Stimulated activated CD4-positive, alpha-beta T cell treated with anti-CD3 and anti-CD28 coated beads, Interleukin-2, amount 100 ng/mL, for 24 hours (primary cell): ENCODE measurements at places on chromosomes 5 and 9.

- no peak for DNase-seq
Observed at GRCh38 chr9:81384911-81385310, 304.4 kb downstream of the TLE1 start.

DNA sequence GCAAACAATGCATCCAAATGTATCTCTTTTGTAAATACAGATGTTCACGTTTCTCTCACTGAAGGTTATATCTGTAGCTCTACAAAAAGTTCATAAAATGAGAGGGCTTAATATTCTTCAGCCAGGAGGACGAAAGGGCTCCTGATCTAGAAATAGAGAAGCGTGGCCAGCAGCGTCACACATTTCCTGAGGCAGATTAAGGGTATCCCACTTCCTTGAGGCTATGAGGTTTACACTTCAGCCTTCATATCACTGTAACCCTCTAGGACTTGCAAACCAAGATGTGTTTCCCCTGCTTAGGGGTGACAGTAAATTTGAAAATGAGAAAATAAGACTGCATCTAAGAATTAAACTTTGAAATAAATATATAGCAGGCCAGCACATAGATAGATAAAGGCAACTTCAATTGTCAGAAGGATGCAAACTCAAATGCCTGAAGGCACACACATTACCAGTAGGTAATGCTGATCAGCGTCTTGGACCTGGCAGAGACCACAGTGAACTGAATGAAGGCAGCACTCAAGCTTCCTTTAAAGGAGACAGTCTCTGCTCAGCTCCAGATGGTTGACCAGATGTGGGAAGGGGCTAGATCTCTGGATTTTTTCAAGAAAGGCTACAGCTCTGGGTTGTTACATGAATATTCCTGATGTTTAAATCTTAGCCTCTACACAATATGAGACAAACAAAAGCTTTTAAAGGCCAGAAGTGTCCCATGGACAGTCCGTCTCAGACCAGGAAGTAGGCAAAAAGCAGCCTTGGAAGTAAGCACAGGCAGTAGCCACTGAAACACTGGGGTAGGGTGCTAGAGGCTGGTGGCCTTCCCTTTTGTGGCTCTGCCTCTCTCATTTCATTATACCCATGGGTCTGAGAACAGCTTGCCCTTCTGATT lies 197.7 kb downstream of the MCTP1 start:
- DNase-seq = no peak

- no peak for DNase-seq
Observed at GRCh38 chr5:166862581-166862980, 1428.9 kb upstream of the WWC1 start.

DNA sequence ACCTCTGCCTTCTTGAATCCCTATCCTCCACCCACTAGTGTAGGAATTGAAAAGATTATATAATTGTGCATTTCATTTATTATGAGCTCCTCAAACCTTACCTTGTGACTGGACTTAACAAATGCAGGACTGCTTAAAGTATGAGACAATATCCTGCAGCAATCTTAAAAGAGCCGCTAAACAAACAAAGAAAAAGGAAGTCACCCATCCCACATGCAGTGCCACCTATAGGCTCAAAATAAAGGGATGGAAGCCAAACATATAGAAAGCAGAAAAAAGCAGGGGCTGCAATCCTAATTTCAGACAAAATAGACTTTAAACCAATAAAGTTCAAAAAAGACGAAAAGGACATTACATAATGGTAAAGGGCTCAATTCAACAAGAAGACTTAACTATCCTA lies 8.7 kb downstream of the PCAT7 start:
- DNase-seq = no peak

DNA sequence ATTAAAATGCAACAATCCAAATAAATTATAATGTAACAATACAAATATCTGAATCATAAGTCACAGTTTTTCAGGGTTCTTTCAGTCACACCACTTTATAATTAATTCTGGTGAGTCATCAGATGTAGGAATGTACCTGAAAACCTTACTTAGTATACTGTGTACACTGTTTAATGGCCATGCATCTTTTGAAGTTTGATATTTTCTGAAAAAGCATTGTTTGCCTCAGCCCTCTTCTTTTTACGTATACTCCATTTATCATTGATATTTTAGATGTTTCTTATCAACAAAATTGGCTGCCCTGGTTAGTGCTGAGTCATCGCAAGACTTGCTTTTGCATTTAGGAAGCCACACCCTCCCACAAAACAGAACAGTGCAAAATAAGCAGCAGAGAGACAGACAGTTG lies 218.6 kb downstream of the PJA2 start:
- no peak for DNase-seq

GRCh38 chr5:112583166-112583565 lies 154.5 kb upstream of the APC start:
- DNase-seq = no peak

GRCh38 chr9:17330097-17330496 lies 195.3 kb downstream of the CNTLN start:
- no peak for DNase-seq

DNA sequence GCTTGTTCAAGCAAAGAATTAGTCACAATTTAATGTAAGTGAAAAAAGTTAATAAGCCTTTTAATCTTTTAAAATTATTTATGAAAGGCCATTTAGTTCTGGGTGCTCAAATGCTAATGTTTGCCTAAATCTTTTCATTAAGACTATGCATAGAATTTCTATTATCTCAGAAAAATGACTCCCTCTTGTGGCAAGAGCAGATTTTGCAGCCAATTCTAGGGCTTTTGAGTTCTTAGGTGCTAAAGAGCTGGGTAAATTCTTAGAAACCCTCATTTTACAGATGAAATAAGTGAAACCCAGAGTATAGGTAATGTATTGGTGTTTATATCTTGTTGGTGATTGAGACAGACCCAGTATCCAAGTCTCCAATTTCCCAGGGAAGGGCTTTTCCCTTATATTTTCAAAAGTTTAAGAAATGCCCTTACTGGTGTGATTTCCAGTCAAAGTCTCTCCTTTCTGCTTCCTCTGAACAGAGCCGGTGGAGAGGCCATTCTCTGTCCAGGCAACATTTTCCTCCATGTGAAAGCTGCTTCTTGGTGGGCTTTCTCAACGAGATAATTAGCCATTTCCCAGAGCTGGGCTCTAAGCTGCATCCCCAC lies 24.1 kb upstream of the PCSK5 start:
- DNase-seq = peak; percentile 51

GRCh38 chr5:36530215-36530614 lies 76.2 kb upstream of the SLC1A3 start:
- DNase-seq = no peak

DNA sequence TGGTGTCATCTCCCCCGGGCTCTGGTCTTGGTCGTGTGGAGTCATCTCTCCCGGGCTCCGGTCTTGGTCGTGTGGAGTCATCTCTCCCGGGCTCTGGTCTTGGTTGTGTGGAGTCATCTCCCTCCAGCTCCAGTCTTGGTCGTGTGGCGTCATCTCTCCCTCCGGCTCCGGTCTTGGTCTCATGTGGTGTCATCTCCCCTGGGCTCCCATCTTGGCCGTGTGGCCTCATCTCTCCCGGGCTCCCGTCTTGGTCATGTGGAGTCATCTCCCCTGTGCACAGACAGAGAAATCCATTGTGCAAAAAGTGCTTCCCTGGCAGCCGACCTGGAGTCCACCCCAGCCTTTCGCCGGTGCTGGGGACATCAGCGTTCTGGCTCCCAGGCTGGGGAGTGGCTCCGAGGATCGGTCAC lies 91.1 kb upstream of the CACNA1B start:
- no peak for DNase-seq

DNA sequence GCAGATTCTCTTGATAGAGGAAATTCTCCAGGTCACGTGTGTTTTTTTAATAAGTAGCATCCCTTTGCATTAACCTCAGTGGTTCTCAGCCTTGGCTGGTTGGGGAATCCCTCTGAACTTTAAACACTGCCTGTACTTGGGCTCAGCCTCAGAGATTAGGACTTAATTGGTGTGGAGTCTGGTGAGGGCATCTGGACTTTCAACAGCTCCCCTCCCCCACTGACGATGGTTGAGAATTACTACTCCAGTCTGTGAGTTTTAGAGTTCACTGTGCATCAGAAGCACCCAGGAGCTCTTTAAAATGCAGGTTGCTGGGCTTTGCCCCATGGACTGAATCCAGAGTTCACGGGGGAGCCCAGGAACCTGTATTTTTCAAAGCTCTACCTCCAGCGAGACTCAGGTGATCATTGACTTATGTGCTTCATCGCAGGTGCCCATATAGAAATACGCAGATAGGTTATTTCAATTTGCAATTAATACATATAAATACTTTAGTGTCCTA lies 71.4 kb downstream of the DAPK1 start:
- DNase-seq = no peak

DNA sequence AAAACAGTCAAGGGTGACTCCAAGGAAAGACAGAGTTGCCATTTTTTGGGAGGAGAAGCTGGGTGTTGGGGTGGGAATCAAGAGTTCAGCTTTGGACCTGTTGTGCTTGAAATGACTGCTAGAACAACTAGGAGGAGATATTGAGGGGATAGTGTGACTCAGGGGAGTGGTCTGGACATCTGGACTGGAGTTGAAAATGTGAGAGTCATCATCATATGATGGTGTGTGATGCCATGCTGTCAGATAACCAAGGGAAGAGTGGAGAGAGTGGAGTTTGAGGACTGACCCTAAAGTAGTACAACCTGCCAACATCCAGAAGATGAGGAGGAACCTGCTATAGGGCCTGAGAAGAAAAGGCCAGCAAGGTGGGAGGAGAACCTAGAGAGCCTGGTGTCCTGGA lies 199.7 kb downstream of the ARHGEF28 start:
- DNase-seq = no peak

DNA sequence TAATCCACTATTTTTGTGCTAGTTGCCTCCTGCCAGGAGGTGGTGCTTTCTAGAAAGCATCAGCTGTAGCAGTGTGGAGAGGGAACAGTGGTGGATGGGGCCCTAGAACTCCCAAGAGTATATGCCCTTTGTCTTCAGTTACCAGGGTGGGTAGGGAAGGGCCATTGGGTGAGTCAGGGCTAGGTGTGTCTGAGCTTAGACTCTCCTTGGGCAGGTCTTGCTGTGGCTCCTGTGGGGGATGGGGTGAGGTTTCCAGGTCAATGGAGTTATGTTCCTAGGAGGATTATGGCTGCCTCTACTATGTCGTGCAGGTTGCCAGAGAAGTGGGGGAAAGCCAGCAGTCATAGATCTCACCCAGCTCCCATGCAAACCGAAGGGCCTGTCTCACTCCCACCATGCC lies 11.3 kb upstream of the ADAMTS12 start:
- DNase-seq = no peak

GRCh38 chr5:175664723-175665122 lies 6.9 kb downstream of the HRH2 start:
- no peak for DNase-seq

DNA sequence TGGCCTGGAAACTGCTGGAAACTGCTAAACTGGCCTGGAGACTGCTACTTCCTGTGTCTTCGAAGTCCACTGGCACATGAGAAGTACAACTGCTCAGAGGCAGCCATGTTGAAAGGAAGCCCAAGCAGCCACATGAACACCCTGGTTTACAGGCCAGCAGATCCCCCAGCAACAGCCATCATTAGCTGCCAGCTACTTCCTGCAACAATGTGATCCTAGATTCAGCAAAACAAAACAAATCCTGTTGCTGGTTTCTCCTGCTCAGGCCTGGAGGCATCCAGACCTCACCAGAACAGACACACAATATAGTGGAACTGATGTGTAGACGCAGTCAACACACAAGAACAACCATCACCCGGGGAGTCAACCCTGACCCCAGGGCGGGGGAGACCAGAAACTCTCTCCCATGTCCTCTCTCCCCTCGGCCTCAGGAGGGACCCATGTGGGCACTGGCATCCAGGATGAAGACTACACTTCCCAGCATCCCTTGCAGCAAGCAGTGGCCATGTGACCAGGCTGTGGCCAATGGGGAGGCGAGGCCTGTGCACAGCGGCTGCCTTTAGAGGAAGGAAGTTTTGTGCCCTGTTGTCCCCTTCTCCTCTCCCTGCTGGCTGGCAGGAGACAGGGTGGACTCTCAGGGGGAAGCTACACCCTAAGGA lies 9.2 kb upstream of the LCN15 start:
- no peak for DNase-seq

- no peak for DNase-seq
Observed at GRCh38 chr9:95879591-95879990, 4.1 kb downstream of the ERCC6L2 start.

DNA sequence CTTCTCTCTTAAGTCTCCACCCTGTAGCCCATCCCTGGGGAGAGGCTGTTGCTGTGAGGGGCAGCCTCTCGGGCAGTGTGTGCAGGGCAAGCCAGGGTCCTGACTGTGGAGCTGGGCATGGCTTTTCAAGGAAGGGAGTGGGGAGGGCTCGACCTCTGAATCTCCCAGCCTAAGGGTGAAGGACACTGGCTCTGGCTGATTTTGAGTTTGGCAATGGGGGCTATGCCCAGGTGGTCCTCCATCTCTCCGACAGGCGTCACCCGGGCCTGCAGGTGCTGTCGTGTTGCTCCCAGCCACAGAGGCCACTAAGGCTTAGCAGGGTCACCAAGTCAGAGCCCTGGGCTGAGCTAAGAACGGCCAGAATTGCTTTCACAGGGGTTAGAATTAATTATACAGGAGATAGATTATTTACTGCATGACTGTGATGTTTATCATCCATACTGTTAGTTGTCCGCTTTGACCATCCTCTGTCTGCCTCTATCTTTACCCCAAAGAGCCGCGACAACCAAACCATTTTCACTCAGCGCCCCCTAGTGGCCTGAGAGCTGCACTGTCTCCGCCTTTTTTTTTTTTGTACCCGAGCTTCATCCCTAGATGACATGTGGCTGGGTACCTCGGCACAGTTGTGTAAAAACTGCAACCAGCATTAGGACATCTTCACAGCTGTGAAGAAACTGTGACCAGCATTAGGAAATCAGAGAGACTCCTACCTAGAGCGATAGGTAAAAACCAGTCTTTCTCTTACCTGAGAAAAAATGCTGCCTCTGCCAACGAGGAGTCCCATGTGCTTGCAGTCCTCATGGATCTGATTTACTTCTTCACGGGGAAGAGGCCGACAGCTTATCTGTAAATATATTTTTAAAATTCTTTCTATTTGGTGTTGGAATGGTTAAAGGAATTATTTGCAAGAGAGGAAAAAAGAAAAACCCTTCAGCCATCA lies 44.5 kb downstream of the AGXT2 start:
- DNase-seq = peak; percentile 72

- no peak for DNase-seq
Observed at GRCh38 chr5:128695791-128696530, 157.9 kb upstream of the FBN2 start.

GRCh38 chr9:130051855-130052254 lies 1.9 kb upstream of the GPR107 start:
- no peak for DNase-seq

- DNase-seq = no peak
Observed at GRCh38 chr5:101539315-101539714, 636.2 kb upstream of the ST8SIA4 start.
